ENCODE measurements at places on chromosomes 3 and 15.

DNA sequence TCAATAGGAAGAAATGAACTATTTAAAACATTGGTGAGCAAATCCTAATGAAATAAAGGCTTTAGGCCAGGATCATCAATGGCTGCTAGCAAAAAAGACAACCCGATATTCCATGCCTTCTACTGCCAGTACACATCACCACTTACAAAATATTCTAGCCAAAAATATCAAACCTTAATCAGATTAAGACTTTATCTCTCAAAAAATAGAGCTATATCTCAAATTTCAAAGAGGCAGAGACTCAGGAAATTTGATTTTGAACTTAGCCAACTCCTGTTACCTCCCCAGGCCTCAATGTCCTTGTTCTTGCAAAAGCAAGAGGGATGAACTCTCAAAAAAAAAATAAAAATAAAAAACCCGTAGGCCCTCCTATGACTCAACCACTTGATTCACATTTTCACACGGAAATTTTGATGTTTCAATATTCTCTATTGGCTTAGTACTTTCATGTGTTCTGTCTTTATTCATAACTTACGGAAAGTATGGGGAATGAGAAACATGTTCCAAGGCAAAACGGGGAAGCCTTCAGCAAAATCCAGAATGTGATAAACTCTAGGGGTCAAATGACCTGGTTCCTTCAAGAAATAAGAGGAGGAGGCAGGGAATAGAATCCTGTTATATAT, 273.3 kb upstream of the ZPLD1 start:
- no peak for DNase-seq

GRCh38 chr15:75732809-75733451, 20.3 kb upstream of the CSPG4 start:
- DNase-seq, result peak; percentile 45

- DNase-seq, result peak; percentile 8
Observed at GRCh38 chr3:27253831-27254230, 115.4 kb downstream of the NEK10 start.

DNA sequence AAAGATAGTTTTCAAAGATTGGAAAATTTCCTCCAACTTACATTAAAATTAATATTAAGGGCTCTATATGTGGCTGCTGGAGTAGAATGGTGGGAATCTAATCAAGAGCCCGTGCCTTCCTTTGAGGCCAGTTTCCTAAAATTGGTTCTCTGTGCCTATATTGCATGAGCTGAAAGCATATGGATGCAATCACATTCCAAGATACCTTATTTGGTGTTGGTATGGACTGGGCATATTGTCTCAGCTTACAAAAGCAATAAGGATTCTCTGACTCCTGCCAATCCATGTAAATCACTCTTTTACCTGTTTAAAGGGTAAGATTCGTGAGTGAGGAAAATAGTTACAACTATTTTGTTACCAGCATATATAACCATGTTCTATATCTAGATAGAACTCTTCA, 111.6 kb downstream of the GREM1 start:
- DNase-seq, result no peak

DNA sequence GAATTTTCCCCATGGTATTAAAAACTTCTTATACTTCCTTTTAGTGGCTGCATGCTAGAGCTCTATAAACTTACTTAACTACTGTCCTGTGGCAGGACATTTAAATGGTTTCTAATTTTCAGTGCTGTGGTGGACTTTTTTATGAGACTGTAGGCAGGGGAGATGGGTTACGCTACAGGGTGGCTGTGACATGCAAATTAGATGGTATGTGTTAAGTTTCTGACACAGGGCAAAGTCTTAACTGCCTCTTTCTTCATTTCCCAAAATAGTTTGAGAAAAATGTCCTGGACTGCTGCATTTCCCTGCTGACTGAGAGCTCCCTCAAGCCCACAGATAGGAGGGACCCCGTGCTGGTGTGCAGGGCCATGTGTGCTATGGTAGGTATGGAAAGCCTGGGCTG, 22.0 kb downstream of the TGM4 start:
- no peak for DNase-seq

- DNase-seq, result no peak
Observed at GRCh38 chr3:186162221-186162620, 53.3 kb upstream of the ETV5 start.

GRCh38 chr3:65540666-65541065, 498.1 kb downstream of the MAGI1 start:
- DNase-seq, result no peak

GRCh38 chr15:90035840-90036230, 34.7 kb downstream of the ZNF710 start:
- no peak for DNase-seq

- no peak for DNase-seq
Observed at GRCh38 chr3:52917044-52917443, 19.7 kb upstream of the STIMATE start.

DNA sequence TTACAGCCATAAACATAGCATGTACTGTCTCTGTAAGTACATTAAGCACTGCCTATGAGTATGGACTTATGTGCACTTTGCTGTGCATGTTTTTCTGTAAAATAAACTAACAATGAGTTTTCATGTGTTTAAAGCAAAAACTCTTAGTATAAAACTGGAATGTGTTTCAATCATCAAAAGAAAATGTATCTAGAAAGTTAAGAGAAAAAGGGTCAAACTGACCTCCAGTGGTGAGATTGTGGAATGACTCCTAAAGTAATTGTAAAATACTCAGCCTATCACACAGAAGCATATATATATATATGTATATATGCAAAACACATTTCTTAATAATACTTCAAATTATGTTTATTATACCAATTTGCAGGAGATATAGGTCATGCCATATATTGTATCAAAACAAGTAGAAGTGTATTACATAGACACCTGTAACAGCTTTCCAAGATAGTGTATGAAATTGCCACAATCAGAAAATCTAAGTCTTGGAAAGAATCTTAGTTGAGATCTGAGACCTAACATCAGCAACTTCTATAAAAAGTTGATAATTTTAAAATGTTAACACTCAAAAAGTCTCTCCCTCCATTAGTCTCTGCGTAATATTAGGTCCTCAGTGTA, 199.6 kb downstream of the FMN1 start:
- DNase-seq, result no peak

GRCh38 chr15:74239051-74239705, 3.1 kb downstream of the CCDC33 start:
- no peak for DNase-seq

DNA sequence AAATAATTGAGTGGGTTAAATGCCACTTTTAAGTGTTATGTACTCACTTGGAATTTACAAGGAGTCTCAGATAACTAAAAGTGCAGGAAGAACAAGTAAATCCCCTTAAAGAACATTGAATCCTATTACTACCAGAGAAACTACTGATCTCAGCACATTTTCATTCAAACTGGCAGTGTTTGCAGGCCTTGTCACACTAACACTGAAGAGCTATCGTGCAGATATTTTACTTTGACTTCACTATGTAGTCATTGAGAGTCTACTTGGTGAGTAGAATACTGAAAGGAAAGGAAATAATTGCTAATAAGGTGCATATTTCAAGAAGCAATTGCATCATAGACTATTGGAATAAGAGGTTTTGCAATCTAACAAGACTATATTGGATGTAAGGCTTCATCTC, 721.4 kb upstream of the CBLB start:
- DNase-seq, result no peak

DNA sequence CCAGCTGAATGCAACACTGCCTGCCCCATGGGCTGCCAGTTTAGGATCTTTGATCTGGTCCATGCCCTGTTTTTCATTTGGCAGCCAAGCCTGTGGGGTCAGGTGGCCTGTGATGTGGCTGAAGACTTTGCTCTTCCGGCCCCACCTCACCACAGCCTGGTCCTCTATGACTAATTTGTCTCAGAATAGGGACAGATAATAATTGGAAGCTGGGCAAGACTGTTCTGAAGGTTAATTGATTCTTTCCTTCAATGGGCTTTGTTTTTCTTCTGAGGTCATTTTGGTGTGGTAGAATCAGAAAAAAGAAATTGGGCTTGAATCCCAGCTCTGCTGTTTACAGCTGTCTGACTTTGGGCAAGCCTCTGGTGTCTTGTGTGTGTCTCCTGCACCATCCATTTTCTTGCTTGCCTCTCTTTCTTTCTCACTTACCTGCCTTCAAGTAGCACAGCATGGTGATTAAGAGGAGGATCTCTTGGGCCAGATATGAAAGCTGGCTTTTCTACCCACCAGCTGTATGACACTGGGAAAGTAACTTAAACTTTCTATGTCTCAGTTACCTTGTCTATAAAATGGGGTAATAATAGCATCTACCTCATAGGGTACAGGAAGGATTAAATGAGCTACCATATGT, 24.2 kb downstream of the ABHD2 start:
- no peak for DNase-seq

GRCh38 chr3:49609815-49610214, 55.5 kb downstream of the BSN start:
- no peak for DNase-seq

GRCh38 chr15:70690491-70691276, 72.7 kb downstream of the UACA start:
- DNase-seq, result no peak

DNA sequence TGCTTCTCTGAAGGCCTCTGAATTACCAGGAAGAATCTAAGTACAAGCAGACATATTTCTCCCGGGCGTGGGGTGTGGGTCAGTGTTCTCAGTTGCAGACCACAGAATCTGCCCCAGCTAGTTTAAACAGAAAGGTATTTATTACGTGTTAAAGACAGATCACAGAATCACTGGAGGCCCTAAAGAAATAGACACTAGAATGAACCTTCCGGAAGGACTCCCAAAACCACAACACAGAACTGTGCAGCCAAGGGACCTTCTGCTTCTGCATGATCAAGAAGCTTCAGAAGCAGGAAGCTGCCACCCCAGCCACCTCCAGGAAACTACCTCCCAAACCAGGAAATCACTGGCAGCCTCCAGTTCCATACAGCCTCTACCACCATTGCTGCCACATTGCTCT, 32.7 kb upstream of the ZFAND6 start:
- no peak for DNase-seq

DNA sequence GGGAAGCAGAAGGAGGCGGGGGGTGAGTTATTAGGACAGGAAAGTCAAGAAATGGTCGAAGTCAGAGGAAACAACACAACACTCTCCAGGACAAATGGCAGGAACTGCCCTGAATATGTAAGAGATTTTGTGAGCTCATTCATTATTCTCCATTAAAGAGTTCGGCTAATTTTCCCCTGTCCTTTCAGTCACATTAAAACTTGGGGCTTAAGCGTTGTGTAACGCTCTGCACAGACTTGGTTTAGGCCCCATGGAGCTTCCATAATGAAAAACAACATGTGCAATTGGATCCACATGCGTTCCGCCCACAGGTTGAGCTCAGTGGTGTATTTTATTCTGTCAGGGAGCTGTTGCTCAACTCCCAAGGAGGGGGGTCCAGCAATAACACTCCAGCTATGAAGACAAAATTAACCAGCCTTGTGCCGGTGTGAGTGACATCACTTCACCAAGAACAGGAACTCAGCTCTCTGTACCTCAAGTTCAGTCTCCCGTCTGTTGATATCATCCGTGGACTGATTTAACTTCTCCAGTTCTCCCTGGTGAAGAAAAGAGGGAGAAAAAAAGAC, 2.3 kb downstream of the SH3BP5 start:
- DNase-seq, result no peak

GRCh38 chr15:88089024-88089620, 167.4 kb downstream of the NTRK3 start:
- DNase-seq, result no peak

GRCh38 chr3:22013641-22014040, 262.6 kb upstream of the ZNF385D start:
- DNase-seq, result no peak

DNA sequence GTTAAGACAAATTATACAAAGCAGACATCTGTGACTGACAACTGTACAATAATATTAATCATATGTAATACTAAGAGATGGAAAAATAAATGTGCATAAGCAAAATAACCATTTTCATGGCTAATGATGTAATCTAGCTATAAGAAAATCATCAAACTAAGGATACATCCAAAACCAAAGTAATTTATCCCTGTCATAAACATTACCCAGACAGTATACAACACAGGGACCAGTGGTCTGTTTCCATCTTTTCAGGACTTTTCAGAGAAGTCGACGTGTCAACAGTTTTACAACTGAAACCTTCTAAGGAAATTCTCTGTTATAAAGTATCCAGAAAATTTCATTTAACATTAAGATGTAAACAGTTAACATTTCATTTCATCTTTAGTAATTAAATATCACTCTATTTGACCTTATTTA, 11.0 kb downstream of the THBS1 start:
- no peak for DNase-seq

GRCh38 chr15:73803806-73804205, 50.7 kb upstream of the INSYN1 start:
- no peak for DNase-seq

GRCh38 chr3:65303431-65303830, 615.6 kb upstream of the ADAMTS9 start:
- DNase-seq, result no peak

DNA sequence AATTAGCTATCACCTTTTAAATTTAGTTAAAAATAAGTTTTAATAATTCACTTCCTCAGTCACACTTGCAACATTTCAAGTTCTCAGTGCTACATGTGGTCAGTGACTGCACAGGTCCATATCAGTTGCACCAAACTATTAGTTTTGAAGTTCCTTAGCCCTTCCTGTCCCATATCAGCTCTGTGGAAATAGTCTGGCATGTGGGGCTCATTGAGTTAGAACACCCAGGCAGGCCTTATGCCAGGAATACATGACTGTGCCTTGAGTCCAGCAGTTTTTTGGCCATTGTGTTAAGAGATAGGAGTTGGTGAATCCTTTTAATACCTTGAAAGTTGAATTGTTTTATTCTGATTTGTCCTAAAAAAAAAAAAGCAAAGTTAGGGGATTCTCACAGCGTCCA, 153.7 kb upstream of the BFSP2 start:
- DNase-seq, result no peak

DNA sequence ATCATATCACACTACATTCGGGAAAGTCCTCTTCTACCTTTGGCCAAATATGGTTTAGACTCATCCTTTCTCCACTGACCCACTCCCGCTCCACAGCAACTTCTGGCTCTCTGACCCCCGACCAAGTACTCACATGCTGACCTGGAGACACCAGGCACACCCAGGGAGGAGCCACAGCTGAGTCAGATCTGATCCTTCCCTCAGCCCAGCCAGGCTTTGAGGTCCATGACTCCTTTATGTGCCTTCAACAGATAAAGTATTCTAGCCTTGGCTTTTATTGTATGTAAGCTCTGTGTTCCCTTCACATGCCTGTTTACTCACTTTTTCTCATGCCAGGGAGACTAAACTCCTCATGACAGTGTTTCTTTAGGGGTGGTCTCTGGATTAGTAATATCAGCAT, 166.9 kb upstream of the UMPS start:
- DNase-seq, result no peak

- peak; percentile 63 for DNase-seq
Observed at GRCh38 chr15:66862940-66863335, 160.9 kb downstream of the SMAD6 start.

GRCh38 chr3:52422669-52423068, 22.2 kb downstream of the SEMA3G start:
- DNase-seq, result no peak

Measured in CD4-positive, alpha-beta T cell treated with Interleukin-10 for 1 hour (primary cell).